Natural killer cell (primary cell): ENCODE measurements at places on chromosomes 4 and X.

- no peak for DNase-seq
Measured at GRCh38 chr4:86582410-86582809, 11.7 kb upstream of the PTPN13 start.

DNA sequence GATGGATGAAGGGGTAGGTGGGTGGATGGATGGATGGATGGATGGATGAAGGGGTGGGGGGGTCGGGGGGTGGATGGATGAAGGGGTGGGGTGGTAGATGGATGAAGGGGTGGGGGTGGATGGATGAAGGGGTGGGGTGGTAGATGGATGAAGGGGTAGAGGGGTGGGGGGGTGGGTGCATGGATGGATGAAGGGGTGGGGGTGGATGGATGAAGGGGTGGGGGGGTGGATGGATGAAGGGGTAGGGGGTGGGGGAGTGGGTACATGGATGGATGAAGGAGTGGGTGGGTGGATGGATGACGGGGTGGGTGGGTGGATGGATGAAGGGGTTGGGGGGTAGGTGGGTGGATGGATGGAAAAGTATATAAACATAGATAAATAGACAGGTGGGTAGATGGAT is 74.2 kb downstream of the PRKX start:
- DNase-seq, result no peak

DNA sequence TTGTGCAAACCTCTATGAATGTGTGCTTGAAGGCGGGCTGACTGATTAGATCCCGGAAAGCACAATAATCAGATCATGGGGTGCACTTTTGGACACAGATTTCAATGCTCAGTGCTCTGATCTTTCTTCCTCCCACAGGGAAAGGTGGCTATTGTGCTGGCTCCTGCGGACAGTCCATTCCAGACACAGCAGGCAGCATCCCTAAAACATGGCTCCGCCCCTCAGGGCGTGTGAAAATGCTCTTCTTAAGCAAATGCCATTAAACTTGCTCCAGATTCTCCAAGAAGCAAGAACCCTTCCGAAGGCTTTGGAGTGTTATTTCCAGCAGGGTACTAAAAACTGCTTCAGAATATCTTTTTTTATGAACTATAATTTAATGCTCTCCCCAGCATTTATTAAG is 100.0 kb downstream of the SLC2A9 start:
- no peak for DNase-seq

DNA sequence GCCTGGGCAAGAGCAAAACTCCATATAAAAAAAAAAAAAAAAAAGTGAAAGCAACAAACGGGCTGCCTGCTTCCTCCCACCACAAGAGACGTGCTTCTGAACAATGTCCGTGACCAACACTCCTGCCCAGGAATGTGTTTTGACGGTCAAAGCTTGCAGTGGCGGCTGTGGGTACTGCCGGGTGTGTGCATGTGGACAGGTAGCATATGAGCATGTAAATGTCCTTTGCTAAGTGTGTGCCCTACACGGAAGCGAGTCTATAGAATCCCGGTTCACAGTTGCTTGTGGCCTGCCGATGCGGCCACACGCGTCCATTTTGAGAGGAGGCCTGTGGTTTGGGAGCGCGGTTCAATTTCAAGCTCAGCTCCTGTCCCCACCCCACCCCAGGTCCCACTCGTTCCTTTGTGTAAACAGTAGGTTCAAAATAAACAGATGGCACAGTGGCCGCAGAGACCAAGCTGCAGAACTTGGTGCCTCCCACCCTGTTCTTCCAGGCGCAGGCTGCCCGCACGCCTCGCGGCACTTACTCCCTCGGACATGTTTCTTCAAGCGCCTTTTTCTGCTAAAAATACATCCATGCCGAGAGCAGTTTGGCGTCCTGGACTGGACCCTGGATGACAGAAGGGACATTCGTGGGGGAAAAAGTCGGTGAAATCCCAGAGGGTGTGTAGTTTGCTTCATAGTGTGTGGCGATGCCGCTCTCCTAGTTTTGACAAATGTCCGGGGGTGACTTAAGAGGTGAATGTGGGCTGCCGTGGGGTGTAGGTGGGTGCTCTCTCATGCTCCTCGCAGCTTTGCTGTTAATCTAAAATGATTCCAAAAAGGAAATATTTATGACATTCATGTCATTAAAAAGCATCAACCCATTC is 11.5 kb upstream of the NKX1-1 start:
- DNase-seq, result no peak
